NCI-H1436 treated with DMSO at 0.1 percent for 48 hours (cell line): ENCODE measurements at places on chromosomes 5 and 9.

GRCh38 chr5:458547-459353, 15.8 kb downstream of the EXOC3 start:
- DNase-seq = no peak

GRCh38 chr5:151906246-151906645, 18.4 kb downstream of the GLRA1 start:
- no peak for DNase-seq

GRCh38 chr9:20226345-20226744, 396.0 kb downstream of the MLLT3 start:
- no peak for DNase-seq

DNA sequence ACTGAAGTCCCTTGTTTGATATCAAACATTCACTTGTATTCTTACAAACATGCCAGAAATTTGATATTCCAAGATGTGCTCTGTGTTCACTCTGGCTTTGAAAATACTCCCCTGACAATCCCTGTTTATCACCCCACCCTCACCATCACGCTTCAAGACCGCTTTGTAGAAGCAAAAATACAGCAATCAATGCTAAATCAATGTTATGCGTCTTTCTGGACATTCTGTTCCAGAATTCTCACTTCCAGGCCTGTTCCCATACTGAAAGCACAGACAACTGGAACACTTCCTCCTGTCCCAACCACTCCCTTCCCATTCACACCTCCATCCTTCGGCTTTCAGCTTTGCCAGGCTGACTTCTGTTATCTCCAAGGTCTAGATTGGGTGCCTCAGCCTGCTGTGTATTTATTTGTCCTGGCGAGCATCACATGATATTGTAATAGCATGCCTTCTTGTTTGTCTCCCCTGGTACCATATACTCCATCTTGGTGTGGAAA, 72.8 kb downstream of the SNCAIP start:
- DNase-seq = no peak

DNA sequence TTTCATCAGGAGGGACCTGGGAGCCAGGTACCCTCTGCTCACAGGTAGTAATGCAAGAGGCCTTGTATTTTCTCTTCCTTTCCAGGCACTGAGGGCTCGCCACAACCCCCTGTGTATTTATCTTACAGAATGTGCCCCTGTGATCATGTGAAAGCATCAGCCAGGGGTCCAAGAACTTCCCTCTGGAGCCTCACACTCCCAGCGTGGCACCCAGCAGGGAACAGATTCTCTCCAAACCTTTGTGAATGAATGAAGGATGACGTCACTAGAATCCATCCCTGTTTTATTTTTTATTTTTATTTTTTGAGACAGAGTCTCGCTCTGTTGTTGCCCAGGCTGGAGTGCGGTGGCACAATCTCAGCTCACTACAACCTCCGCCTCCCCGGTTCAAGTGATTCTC, 107.3 kb upstream of the IER5L start:
- no peak for DNase-seq

- no peak for DNase-seq
Measured at GRCh38 chr5:180595381-180596114, 4.2 kb upstream of the SCGB3A1 start.

DNA sequence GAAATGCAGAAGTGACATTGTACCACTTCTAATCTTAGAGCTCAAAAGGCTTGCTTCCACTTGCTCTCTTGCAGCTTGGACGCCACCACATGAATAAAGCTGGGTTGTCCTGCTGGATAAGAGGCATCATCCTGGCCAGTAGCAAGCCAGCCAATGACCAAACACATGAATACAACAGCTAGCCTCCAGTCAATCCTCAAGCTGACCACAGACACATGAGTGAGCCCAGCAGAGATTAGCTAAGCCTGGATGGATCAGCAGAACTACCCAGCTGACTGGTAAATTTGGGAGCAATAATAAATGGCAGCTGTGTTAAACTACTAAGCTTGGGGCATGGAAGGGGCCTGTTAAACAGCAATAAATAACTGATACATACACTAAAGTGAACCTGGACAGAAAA, 121.1 kb upstream of the SLC12A2 start:
- no peak for DNase-seq

DNA sequence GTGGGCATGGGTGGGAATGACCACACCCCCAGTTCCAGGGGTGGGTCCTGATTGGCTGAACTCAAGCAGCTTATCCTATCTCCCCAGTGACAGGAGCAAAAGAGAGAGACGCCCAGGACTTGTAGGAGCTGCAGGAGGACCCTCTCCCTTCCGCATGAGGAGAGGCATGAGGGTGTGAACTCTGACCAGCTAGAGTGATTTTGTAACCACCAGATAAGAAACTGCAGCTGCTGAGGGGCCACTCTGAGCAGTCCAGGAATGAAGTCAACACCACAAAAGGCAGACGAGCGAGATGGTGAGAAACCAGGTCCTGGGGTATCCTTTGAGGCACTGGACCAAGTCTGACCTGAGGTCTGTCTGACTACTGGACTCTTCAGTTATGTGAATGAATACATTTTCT, 521.9 kb downstream of the BNC2 start:
- DNase-seq = no peak

DNA sequence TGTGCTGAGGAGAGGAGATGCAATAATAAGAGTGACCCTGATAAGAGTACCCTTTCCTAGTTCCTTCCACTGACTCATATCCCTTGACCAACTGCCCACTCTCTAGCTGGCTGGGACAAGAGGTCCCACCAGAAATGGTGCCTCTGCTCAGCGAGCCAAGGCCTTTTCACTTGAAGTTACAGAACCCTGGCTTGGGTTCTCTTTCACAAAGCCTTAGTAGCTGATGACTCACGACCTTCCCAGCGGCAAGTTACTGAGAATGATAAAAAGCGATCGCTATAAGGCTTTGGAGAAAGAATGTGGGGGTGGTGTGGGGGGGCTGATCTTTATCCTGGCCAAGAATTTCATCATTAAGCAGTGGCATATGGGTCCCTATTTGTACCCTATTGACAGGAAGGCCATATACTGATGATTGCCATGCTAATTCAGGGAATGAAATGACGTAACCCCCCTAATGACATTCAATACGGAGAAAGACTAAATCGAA, 90.3 kb downstream of the FBXO38 start:
- DNase-seq = no peak
